A172 (cell line): ENCODE measurements at places on chromosomes 6 and 20. TPM values are rescaled to one million over a fixed set of nuclear protein-coding genes. Genes with fewer than 3 reads are reported as not detected.
A peak's percentile ranks its signal among the peaks of the same experiment; 100 is the strongest.

GRCh38 chr20:63000958-63001357 lies 5.8 kb downstream of the BHLHE23 start:
- DNase-seq, result no peak

The SLC22A3 gene
- total RNA-seq, result 0.10 TPM in 1 of 2 replicates, not detected in the other

DNA sequence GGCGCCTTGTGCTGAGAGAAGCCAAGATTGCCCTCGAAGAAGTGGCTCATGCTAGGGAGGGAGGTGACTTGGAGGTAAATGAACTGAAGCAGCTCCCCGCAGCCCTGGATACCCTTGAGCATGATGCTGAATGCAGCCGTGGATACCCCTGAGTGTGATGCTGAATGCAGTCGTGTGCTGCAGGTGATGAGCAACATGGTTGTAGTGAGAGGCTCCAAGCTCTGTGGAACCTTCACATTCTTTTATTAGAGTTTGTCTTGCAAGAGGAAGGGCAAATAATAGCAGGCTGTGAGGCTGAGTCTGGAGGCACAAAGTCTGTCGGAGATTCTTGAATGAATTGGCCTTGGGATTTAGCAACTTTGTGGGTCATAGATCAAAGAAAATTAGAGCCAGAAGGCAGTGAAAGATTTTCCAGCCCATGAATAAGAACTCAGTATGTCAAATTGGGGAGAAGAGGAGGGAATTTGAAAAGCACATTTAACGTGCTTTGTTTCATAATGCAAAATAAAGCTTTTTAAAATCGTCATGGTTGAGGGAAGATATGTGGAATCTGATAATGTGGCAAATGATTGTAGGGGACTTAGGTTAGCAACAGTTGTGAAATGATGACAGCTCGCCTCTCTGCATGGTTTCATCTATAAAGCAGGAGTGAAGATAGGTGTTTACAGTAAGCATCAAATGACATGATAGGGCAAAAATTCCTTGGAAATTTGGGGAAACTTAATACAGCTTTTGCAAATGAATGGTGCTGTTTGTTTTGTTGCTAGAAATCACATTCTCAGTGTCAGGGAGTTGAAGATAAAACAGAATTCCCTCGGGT lies 120.1 kb upstream of the TIAM2 start:
- DNase-seq, result no peak

- no peak for DNase-seq
These were observed 216.1 kb upstream of the SGK1 start for GRCh38 chr6:134533991-134534390.

GRCh38 chr6:143426026-143426425 lies 24.5 kb downstream of the ADAT2 start:
- DNase-seq, result no peak

DNA sequence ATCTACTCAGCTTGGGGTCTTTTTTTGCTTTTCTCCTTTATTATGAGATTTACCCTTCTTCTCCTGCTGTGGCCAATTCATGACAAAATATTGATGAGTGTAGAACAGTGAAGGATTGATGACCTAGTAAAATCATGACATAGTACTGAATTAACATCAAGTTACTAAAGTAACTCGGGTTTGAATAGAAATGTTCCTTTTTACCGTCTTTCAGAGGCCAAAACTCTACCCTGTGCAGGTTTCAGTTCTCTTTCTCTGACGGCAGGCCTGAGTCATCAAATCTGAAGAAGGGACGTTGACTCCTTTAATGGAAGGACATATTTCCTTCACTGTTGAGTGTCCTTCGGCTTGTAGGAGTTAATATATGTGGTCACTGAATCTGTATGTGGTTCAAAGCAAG lies 80.7 kb downstream of the RREB1 start:
- no peak for DNase-seq

The SLC35F1 gene
- not detected in 2 replicates for total RNA-seq

The NHLRC1 gene
- not detected in 2 replicates for total RNA-seq

The HLA-DRB1 gene
- 0.07 TPM in 1 of 2 replicates, not detected in the other for total RNA-seq

DNA sequence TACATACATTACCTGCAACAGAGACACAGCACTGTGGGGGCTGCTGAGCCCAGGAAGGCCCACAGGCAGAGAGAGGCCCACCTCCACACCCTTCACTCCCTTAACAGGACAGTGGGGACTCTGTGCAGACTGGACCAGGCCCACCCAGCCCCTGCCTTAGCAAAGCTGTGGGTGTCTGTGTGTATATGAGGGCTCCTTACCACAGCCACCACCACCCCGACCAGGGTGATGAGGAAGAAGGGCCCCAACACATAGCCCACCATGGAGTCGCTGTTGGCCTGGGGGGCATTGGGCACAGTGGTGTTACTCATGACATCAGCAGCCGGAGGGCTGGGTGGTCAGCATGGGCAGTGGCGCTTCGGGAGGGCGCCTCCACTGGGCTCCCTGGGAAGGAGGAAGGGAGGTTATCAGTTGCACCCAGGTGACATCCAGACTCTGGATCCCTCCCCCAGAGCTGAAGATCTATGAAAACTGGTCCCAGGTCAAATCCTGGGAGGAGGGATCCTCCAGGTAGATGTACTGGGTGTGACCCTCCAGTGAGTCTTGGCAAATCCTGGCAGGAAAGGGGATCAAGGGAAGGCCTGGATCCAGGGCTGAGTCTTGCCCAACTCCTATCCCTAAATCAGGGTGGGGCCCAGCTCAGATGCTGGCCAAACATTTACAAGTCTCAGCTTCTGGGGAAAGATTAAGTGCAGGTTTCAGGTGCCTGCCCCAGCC lies 1.2 kb downstream of the SMIM29 start:
- DNase-seq, result no peak

DNA sequence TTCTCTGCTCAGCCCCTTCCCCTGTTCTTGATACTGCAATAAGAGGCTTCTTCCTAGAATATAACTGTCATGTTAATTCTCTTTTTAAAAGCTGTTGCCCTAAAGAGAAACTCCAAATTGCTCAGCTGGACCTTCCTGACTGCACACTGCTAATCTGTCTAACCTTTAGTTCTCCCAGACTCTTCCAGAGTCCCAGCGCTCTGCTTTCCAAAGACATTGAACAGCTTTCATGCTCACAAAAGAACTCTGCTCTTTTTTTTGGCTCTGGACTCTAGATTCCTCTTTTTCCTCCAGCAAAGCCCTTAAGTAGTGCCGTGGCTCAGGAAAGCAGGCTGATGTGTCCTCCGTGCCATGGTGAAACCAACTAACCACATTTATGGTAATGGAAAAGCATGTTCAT lies 356.6 kb upstream of the RSPO3 start:
- no peak for DNase-seq

- DNase-seq, result peak; percentile 64
These were observed 24.3 kb upstream of the FANCE start for GRCh38 chr6:35427851-35428321.

DNA sequence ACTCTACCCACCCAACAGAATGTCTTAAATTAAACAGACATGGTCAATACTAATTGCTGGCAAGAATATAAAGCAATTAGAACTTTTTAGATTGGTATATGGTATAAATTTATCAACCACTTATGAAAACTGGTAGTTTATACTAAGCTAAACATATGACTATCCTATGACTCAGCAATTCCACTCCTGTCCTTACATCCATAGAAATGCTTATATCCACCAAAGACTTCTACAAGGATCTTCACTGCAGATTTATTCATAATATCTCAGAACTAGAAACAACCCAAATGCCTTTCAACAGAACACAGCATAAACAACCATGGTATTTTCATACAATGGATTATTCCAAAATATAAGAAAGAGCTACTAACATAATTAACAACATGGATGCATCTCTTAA lies 4.6 kb downstream of the ZNF184 start:
- peak; percentile 11 for DNase-seq

The GPR63 gene
- total RNA-seq, result 0.07 TPM in 1 of 2 replicates, not detected in the other

The SNAP25 gene
- 0.12 TPM in 1 of 2 replicates, not detected in the other for total RNA-seq

The LRP11 gene
- total RNA-seq, result 43.4 and 43.9 TPM in 2 replicates

- DNase-seq, result no peak
These were observed 108.6 kb downstream of the ATP9A start for GRCh38 chr20:51659491-51660050.
